BJ (cell line): ENCODE measurements at places on chromosomes 4 and X.

GRCh38 chr4:75654905-75655304 lies 18.3 kb downstream of the G3BP2 start:
- no peak for DNase-seq

DNA sequence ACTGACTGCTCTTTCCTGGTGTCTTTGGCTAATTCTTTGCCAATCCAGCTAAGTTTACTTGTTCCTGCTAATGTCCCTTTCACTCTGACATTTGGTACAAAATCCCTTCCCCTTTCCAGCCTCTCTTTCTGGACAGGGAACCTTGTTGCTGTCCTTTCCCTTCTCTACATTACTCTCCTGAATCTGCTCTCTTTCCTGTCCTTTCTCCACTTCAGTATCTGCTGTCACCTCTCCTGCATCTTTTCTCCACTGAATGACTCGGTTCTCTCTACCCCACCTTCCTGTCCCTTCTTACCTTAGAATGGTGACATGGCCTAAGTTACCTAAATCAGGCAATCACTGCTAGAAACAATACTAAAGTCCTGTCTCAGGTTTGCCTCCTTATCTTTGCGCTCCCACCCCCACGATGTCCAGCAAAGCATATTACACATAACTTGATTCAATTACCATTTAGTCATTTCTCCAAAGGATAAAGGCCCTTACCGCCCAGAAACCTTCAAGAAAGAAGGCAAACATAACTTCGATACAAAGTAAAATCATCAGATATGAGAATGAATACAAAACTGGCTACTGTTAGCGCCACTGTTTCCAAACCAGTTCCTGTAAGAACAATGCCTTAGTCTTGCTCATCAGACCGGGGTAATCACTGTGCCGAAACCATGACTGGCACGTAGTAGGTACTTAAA lies 890 bp downstream of the BOD1L1 start:
- DNase-seq, result no peak

GRCh38 chr4:85728464-85728863 lies 253.5 kb downstream of the ARHGAP24 start:
- DNase-seq, result no peak

GRCh38 chr4:5955201-5955821 lies 62.4 kb upstream of the CRMP1 start:
- DNase-seq, result no peak

- no peak for DNase-seq
Measured at GRCh38 chr4:138450546-138451275, 208.6 kb upstream of the SLC7A11 start.

GRCh38 chr4:84126061-84126787 lies 372.9 kb downstream of the NKX6-1 start:
- no peak for DNase-seq

DNA sequence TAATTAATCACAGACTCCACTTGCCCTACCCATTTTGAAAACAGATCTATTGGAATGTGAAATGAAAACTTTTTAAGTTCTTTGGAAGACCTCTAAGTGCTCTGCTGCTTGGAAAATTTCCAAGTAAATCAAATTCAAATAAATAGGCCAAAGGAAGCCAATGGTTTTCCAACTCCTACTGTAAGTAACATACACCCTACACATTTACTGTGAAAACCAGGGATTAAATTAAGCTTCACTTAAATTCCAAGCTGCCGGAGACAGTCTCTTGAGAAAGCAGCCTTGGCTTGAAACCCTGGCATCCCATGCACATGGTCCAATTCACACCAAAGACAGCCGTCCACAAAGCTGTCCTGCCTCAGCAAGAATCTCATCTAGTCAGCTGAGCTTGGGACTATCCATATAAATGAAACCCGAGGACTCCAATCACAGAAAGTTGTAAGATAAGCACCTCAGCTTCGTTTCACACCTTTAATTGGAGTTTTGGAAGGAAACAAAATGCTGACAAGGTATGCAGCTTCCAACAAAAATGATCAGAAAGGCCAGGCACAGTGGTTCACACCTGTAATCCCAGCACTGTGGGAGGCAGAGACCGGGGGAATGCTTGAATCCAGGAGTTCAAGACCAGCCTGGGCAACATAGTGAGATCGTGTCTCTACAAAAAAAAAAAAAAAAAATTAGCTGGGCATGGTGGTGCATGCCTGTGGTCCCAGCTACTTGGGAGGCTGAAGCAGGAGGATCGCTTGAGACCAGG lies 88.6 kb downstream of the APBB2 start:
- no peak for DNase-seq

GRCh38 chr4:100581337-100581736 lies 63.5 kb upstream of the EMCN start:
- no peak for DNase-seq

DNA sequence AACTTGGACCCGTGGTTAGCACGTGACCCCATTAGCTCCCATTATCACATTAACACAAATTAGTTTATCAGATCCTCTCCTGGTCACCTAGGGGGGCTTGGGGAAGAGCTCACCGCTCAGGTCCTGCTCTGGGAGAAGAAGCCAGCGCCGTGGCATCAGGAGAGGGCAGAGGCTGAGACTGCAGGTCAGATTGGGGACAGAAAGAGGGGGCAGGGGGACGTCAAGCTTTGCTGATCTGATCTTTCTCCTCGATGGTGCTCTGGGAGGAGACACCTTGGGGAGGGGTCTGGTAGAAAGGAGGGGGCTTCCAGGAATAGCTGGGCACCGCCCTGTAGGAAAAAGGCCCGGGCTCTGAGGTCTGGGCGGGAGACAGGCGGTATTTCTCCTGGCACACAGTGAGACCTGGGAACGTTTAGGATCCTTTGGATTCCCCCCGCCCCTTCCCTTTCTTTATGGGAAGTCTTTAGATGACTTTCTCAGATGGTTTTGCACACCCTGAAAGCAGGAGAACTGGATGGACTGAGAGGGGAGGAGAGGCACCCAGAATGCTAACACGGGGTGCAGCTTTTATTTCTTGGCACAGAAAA lies 9.1 kb upstream of the ELF4 start:
- DNase-seq, result no peak

DNA sequence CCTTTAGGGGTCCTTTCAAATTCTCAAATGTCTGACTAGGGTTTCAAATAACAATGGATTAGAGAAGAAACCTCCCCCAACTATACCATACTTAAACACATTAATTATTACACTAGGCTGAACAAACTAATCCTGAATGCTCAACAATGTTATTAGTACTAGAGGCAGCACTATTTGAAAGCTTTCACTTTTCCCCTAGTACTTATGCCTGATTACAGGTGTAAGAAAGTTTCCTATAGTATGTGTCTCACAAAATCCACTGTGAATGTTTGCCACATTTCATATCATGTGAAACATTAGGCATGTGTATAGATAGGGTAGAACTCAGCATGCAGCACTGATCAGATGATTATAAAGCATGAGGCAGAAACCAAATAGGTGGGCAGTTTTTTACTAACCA lies 336.2 kb downstream of the ZNF674 start:
- DNase-seq, result no peak

GRCh38 chrX:150460781-150461180 lies 97.7 kb downstream of the MAMLD1 start:
- no peak for DNase-seq

DNA sequence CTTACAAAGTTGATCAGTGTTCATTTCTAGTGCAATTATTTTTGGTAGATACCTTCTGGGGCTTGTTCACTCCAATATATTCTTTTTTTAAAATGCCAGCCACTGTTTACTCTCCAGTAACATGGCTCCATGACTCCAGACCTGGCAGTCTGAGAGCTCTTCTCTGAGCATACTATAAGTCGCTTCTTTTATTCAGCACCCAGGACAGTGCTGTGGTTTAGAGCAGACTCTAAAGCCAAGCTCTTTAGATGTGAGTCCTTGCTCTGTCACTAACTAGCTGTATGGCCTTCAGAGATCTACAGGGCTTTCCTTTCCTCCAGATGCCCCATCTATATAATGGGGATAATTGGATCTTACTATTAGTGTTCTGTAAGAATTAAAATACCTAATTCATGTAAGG lies 200.2 kb upstream of the FAM241A start:
- no peak for DNase-seq

DNA sequence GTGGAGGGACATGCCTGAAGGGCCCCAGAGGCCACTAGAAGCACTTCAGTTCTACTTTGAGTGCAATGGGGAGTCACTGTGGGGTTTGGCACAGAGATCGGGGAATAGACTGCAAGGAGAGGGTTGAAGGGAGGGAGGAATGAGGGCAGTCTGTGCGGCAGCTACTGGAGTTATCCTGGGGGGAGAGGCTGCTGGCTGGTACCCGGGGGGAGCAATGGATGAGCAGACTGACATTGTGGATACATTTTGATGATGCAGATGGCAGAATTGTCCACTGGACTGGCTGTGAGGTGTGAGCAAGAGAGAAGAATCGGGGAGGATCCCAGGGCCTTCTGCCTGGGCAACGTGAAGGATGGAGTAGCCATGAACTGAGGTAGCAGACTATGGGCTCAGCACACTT lies 2.8 kb upstream of the MAMLD1 start:
- DNase-seq, result no peak

DNA sequence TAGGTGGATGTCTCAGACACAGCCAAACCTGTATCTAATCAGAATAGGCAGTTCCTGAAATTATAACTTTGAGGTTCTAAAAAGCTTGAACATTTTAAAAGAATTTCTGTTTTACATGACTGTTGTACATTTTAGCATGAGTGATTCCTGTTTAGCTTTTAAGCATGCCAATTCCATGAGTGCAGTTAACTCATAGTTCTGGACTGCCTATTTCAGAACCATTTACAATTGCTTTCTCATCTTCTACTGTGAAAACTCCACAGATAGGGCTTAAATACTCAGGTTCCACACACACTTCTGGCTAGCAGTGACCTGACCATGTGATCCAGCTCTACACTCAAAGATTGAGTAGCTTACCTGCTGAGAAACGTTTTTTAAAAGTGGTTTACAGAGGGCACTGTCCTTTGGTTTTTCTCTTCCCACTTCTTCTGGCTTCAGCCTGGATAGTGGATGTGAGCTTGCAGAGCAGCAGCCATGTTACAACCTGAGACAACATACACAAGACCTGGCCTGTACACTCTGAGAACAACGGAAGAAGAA lies 280.8 kb downstream of the ANKRD50 start:
- DNase-seq, result no peak

DNA sequence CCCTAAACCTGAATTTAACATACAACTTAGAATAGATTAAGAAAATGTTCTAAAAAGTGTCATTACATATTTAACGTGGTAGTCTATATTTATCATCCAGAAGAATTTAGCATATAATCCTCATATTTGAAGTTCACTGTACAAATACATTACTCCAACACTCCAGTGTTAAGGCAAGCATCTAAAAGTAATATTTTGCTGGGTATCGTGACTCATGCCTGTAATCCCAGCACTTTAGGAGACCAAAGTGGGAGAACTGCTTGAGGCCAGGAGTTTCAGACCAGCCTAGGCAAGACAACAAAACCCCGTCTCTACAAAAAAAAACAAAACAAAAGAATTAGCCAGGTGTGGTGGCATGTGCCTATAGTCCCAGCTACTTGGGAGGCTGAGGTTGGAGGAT lies 24.8 kb downstream of the LRBA start:
- DNase-seq, result no peak

DNA sequence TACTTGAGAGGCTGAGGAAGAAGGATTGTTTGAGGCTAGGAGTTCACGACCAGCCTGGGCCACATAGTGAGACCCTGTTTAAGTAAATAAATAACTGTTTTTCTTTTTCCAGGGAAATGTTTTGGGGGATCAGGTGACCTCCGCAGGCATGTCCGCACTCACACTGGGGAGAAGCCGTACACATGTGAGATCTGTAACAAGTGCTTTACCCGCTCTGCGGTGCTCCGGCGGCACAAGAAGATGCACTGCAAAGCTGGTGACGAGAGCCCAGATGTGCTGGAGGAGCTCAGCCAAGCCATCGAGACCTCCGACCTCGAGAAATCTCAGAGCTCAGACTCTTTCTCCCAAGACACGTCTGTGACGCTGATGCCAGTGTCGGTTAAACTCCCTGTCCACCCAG lies 30.5 kb downstream of the ZBTB49 start:
- no peak for DNase-seq

DNA sequence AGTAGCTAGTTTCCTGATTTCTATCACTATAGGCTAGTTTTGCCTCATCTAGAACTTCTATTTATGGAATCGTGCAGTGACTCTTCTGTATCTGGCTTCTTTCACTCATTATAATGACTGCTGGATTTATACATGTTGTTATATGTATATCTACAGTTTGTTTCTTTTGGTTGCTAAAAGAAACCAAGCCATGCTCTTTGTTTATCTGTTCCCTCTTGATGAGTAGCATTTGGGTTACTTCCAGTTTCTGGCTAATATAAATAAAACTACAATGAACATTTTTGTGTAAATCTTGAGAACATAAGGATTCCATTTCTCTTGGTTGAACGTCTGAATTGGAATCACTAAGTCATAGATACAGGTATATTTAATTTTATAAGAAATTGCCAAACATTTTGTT lies 73.9 kb downstream of the ARHGAP24 start:
- no peak for DNase-seq

- no peak for DNase-seq
Measured at GRCh38 chrX:15430076-15430475, 45.9 kb upstream of the VEGFD start.

GRCh38 chr4:36168127-36168878 lies 76.0 kb downstream of the ARAP2 start:
- no peak for DNase-seq

DNA sequence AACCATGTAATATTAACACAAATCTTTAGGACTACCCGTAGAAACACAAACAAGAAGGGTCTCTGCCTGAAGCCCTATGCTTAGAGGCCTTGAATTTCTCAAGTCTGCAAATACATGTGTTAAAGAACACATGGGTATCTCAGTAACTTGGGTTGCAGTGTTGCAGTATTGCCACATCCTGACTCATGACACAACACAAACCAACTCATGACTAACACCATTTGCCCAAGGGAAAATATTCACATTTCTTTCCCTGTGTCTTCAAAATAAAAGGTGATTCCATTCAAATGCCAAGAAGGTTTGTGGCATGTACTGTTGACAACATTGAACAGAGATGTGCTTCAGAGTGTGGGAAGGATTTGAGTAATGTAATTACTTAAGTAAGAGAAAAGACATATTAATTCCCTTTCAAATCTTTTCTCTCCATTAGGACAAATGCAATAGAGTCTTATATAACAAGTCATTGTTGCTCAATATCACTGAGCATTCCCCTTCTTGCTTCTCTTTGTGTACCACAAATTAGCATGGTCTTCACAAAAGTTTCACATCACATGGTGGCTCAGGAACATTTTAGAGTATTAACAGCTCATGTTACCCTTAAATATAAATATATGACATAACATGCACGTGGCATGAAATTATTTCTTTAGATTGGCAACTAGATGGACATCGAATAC lies 487.1 kb downstream of the STPG2 start:
- DNase-seq, result peak; percentile 77

GRCh38 chr4:84482564-84483563 lies 16.2 kb downstream of the NKX6-1 start:
- no peak for DNase-seq
